Left lobe of liver (tissue), 2 donors: ENCODE measurements at places on chromosomes 5 and 9.

- DNase-seq, result no peak
Observed at GRCh38 chr5:88553986-88554385, 285.3 kb upstream of the TMEM161B start.

GRCh38 chr5:405421-405820 is 37.6 kb upstream of the EXOC3 start:
- no peak for DNase-seq

DNA sequence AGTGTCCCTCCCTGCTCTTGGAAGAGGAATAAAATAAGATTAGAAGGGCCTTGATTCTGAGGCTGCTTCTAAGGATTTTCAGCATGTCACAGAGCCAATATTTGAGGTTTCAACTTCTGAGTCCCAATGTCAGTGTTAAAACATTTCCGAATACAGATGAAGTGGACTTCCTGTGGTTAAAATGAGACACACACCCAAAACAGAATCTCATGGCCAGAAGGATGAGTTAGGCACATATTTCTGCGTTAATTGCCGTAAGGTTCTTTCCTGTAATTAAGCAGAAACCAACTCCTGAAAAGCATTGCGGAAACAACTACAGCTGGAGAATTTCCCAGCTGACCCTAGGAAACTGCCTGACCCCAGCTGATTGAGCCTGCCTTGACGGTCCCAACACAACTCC is 10.4 kb upstream of the ZNF354B start:
- DNase-seq, result no peak

- DNase-seq, result no peak
Observed at GRCh38 chr5:78353520-78353919, 6.9 kb upstream of the SCAMP1 start.

DNA sequence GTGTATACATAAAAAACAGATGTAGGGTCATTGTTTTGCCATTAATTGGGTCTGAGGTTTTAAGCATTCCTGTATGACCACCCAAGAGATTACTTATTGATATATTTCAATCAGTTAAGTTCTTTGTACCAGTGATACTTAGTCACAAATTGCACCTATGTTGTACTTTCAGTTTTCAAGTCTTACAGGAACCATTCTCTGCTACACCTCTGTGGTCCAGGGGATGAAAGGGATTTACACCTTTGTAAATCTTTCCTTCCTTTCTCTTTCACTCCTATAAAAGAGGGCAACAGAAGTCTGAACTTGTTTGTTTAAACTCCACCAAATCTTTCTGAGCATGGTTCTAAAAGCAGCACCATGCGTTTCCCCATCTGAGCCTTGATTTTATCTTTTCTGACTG is 86.1 kb downstream of the DEPDC1B start:
- DNase-seq, result no peak

GRCh38 chr5:173498286-173498685 is 118.2 kb downstream of the BOD1 start:
- DNase-seq, result no peak
